Neural progenitor cell (in vitro differentiated cells): ENCODE measurements at places on chromosomes 11 and 22. TPM values are rescaled to one million over a fixed set of nuclear protein-coding genes. Genes with fewer than 3 reads are reported as not detected.

The NEFH gene
- total RNA-seq: 0.31 and 0.43 TPM in 2 replicates

The FAM180B gene
- total RNA-seq: not detected in 2 replicates

The GRM5 gene
- 0.03 TPM in 1 of 2 replicates, not detected in the other for total RNA-seq

The BRSK2 gene
- 8.2 and 13.8 TPM in 2 replicates for total RNA-seq

The PTGDR2 gene
- 0.06 TPM in 1 of 2 replicates, not detected in the other for total RNA-seq

- peak within 1 kb of the TSS; percentile 76 for H3K27ac ChIP-seq
- DNase-seq: peak; percentile 97
- peaks cover 15% of the 10 kb centered on the region for H3K4me1 ChIP-seq
- peak within 1 kb of the TSS; percentile 81 for H3K4me3 ChIP-seq
- H3K36me3 ChIP-seq: no peaks in the 10 kb centered on the region
Observed at GRCh38 chr11:66371627-66372415, at the start of gene SLC29A2. TSS of gene SLC29A2 (minus strand) at chr11:66371760. CDS start at chr11:66371591, 169 bp downstream.

DNA sequence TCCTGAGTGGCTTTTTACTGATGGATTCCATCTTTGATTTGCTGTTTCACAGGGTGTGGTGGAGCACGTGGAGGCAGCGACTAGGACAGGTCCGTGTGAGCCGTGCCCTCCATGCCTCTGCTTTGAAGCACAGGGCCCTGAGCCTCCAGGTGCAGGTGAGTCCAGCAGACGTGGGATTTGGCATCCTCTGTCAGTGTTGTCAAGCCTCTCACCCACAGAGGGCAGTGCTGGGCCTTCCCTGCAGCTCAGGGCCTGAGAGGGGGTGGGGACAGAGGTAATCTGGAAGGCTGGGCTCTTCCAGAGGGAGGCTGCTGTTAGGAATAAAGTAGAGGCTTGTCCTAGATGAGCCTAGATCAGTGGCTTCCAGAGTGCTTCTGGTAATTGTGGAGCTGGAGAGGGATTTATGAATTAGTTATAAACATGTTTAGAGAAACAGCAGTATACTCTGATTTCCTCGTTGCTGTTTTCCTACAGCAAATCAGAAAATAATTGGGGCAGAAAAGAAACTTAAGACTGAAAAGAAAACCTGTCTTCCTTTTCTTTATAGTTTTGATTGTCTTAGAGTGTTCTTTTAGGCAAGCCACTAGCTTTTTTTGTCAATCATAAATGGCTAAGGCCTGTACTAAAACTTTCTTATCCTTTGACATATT, 65.0 kb downstream of the SFI1 start:
- DNase-seq: peak; percentile 90
- no peak overlapping the region for H3K27ac ChIP-seq
- no peaks in the 10 kb centered on the region for H3K36me3 ChIP-seq
- H3K4me1 ChIP-seq: no peaks in the 10 kb centered on the region

DNA sequence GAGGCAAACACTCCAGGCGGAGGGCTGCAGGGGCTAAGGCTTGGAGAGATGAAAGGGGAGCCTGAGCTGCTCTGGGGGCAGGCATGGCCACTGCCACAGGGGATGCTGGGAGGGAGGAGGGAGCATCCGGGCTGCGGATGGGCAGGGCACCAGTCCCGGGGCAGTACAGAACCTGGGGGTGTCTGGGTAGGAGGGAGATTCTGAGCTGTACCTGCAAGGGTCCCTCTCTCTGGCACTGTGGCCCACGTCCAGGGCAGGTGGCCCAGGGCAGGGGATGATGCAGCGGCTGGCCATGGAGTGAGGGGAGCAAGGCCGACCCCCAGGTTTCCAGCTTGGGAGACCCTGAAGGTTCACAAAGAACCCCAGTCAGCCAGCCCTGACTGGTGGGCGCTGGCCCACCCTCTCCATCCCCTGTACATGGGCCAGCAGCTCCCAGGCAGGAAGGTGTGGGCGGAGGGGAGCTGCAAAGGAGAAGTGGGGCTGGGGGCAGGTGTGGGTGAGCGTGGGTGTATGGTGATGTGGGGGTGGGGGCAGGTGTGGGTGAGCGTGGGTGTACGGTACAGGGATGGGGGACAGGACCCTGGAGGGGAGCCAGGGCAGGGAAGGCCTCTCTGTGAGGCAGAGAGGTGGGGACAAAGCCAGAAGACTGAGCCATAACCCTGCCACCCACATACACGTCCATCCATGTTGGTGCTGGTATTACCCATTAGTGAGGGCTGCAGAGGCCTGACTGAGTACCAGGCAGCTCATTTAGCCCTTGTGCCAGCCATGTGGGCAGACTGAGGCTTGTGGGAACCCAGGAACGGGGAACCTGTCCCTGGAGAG, 2.2 kb upstream of the TNFRSF13C start:
- H3K4me1 ChIP-seq: peaks cover 12% of the 10 kb centered on the region
- no peak overlapping the region for H3K4me3 ChIP-seq
- H3K27ac ChIP-seq: no peak overlapping the region
- peaks cover 47% of the 10 kb centered on the region for H3K27me3 ChIP-seq

- H3K27me3 ChIP-seq: no peaks in the 10 kb centered on the region
- no peak for DNase-seq
- H3K27ac ChIP-seq: no peak overlapping the region
- no peaks in the 10 kb centered on the region for H3K4me1 ChIP-seq
- H3K4me3 ChIP-seq: no peak overlapping the region
- H3K36me3 ChIP-seq: no peaks in the 10 kb centered on the region
Observed at GRCh38 chr11:40139066-40139465, 1320.4 kb downstream of the LRRC4C start.

DNA sequence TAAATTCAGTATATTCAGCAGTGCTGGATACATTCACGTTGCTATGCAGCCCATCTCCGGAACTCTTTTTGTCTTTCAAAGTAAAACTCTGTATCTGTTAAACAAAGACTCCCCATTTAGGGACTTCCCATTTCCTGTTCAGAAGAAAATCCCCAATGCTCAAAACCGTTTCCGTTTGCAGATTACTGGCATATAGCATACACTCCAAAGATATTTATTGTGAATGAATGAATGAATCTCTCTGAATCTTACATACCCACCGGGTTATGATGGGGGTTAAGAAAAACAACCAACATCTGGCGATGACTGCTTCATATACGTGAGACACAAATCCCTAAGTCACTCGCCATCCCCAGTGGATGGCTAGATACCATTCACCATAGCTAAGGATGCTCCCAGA, 1.6 kb downstream of the THY1 start:
- no peak for DNase-seq
- H3K4me3 ChIP-seq: peak overlapping the region; percentile 89
- H3K4me1 ChIP-seq: peaks cover 16% of the 10 kb centered on the region
- H3K27me3 ChIP-seq: no peaks in the 10 kb centered on the region

DNA sequence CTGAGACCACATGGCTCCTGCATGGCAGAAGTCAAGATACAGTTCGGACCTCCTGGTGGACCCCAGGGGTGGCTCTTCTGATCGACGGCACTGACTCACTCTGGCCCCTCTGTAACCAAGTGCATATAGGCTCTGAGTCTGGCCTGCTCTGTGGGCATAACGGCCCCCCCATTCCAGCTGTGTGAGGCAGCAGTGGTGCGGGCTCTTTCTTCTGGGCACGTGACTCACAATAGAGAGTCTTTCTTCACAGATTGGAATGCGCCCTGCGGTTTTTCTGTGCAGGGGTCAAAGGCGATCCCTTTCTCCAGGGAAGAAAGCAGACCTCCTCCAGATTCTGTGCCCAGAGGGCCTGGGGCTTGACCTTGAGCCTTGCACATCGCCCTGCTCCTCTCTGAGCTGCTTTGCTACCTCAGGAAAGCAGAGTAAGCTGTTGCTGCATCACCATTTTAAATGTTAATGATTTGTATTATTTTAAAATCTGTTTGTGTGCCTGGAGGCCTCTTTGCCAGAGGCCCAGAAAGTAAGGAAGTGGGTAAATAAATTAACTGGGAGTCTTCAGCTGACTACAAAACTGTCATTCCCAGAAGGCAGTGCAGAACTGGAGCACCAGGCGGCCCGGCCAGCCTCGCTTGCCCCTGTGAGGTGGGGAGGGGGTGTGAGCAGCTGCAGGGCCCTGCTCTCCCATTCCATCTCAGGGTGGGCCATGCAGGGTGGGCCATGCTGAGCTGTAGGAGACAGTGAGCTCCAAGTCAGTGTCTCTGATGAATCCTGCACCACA, 199.0 kb downstream of the GRIK4 start:
- DNase-seq: peak; percentile 72
- H3K4me1 ChIP-seq: peaks cover 10% of the 10 kb centered on the region
- H3K36me3 ChIP-seq: no peaks in the 10 kb centered on the region

DNA sequence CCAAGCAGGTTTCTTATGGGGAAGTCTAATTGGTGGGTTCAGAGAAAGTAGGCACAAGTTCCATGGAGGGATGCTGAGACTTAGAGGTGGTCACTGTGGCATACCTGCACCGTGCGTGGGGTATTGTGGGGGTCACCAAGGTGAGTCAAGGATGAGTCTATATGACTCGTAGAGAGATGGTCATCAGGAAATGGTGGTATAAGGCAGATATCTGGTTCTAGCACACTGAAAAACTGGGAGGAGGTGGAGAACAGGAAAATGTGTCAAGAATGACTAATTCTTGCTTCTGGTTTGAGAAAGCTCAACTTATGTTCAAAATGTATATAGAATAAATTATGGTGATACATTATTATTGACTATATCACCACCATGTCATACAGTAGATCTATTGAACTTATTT, 258.1 kb downstream of the RAB38 start:
- H3K27me3 ChIP-seq: no peaks in the 10 kb centered on the region
- no peak for DNase-seq
- H3K27ac ChIP-seq: no peak overlapping the region
- H3K36me3 ChIP-seq: no peaks in the 10 kb centered on the region

DNA sequence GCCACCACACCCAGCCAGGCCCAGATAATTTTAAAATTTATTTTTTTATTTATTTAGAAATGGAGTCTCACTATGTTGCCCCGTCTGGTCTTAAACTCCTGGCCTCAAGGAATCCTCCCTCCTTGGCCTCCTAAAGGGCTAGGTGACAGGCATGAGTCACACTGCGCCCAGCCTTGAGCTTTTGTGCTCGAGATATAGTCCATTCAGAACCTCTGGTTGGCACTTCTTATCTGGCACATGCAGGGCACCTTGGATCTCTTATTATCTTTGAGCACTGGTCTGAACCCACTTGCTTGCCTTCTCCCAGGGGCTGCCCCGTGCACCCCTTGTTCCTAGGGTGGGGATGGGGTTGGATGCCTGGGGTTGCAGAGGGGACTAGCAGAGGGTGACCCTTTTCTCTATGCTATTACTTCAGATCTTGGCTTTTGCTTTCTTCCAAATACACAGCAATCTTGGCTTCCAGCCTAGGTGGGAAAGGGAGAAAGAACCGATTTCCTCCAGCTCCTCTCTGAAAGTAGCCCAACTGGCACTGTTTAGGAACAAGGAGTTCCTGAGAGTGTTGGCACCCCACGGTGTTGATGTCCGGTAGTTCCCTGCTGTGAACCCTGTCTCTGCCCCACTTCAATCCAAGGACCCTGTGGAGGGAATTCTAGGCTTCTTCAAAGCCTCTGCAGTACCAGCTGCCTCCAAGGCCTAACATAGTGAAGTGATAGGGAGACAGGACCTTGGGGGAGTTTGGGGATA, 1.3 kb upstream of the SLC3A2 start:
- peaks cover 29% of the 10 kb centered on the region for H3K4me1 ChIP-seq
- peak overlapping the region; percentile 34 for H3K27ac ChIP-seq
- DNase-seq: no peak
- H3K36me3 ChIP-seq: no peaks in the 10 kb centered on the region
- no peaks in the 10 kb centered on the region for H3K27me3 ChIP-seq
- peak overlapping the region; percentile 63 for H3K4me3 ChIP-seq

- H3K4me1 ChIP-seq: no peaks in the 10 kb centered on the region
- H3K36me3 ChIP-seq: peaks cover 4% of the 10 kb centered on the region
- H3K27ac ChIP-seq: no peak overlapping the region
- no peak for DNase-seq
- H3K27me3 ChIP-seq: no peaks in the 10 kb centered on the region
Observed at GRCh38 chr11:74654976-74655375, 62.6 kb downstream of the POLD3 start.

DNA sequence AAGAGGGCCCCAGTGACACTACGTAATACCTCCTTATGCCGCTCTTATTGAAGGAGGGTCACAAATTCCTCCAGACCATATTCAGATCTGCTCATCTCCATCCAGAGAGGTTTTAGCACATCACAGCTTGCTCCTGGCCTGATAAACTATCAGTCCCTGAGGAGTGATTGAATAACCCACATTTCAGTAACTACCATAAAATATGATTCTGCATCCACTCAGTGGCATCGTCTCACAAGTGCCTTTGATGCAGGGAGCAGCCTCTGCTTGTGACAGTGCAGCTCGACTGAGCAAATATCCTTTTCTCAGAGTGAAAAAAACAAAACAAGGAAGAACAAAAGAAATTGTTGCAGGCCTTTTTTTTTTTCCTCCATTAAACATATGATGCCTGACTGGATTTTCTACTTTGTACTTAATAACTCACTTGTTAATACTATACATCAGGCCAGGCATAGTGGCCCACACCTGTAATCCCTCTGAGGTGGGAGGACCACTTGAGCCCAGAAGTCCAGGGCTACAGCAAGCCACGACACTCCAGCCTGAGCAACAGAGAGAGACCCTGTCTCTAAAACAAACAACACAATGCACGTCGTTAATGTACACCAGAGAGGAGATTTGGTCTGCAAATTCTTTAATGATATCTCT, 64.5 kb downstream of the DDX10 start:
- no peak overlapping the region for H3K27ac ChIP-seq
- DNase-seq: no peak
- no peaks in the 10 kb centered on the region for H3K4me1 ChIP-seq
- no peak overlapping the region for H3K4me3 ChIP-seq
- peaks cover 12% of the 10 kb centered on the region for H3K36me3 ChIP-seq

- H3K4me1 ChIP-seq: peaks cover 53% of the 10 kb centered on the region
- no peaks in the 10 kb centered on the region for H3K27me3 ChIP-seq
- peaks cover 29% of the 10 kb centered on the region for H3K36me3 ChIP-seq
- DNase-seq: no peak
- no peak overlapping the region for H3K27ac ChIP-seq
- peak overlapping the region; percentile 77 for H3K4me3 ChIP-seq
Observed at GRCh38 chr11:66641834-66642233, 3.3 kb downstream of the RBM4 start.

DNA sequence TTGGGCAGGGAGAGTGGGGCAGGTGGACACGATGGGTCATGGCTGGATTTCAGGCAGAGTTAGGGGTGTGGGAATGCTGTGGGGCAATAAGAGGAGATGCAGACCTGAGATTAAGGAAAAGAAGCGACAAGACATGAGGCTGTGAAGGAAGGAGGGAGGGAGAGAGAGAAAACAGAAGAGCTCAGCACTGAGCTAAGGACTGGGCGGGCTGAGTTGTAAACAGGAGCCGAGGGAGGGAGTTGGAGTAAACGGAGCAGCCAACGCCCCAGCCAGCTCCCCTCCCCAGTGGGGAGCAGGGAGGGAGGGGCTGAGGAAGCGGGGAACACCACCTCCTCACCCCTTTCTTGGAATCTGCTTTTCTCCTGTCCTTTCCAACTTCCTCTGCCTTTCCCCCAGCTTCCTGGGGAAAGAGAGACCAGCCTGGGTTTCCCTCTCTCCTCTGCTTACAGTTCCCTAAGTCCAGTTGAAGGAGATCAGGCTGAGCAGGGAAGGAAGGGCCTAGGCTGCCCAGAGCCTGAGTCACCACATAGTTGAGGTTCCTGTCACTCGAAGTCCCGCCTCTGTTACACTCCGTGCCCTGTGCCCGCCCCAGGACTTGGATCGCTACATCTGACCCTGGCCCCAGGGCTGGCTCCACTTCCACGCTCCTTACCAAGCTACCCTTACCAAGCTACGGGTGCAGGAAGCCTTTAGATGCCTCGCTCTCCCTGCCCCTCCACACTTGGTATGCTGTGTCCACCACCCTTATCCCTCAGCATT, 6.7 kb upstream of the AHNAK start:
- H3K36me3 ChIP-seq: no peaks in the 10 kb centered on the region
- H3K27ac ChIP-seq: peak overlapping the region; percentile 81
- H3K27me3 ChIP-seq: peaks cover 9% of the 10 kb centered on the region
- peak overlapping the region; percentile 12 for H3K4me3 ChIP-seq
- H3K4me1 ChIP-seq: peaks cover 57% of the 10 kb centered on the region

- no peaks in the 10 kb centered on the region for H3K27me3 ChIP-seq
- H3K27ac ChIP-seq: no peak overlapping the region
- H3K4me1 ChIP-seq: peaks cover 12% of the 10 kb centered on the region
- no peaks in the 10 kb centered on the region for H3K36me3 ChIP-seq
- H3K4me3 ChIP-seq: no peak overlapping the region
Observed at GRCh38 chr11:134978388-134979088, 566.5 kb upstream of the B3GAT1 start.
